ENCODE measurements at places on chromosomes 11 and 22.

DNA sequence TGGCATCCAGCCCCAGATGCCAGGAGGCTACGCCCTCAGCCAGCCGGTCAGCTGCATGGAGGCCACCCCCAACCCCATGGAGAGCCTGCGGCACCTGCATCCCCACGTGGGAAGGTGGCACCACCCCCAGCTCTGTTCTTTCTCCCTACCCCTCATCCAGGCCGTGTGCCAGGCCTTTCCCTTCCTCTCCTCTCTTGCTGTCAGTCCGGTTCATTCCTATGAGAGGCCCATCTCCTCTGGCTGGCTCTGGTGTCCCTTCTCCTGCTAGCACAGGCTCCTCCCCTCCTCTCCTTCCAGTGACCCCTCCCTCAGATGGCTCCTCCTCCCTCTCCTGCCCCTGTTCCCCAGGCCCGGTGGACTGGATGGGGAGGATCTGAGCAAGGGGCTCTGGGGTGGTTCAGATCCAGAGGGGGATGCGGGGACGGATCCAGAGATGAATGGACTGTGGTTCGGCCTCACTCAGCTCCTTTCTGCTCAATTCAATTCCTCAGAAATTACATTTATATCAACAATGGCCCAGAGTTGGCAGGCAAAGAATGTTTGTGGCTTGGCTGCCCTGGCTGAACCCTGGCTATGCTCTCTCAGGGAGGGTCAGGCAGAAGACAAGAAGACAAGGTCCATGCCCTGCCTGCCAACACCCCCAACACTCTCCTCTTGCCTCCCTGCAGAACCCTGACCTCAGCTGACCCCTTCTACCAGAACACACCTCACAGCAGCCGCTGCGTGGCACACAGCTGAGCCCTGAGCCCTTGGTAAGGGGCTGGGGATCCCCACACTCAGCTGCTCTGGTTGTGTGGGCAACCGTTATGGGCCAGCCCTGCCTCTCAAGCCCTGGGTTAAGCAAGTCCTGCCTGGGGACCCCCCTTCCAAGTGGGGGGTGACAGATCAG is 18.5 kb upstream of the LRRC10B start:
- DNase-seq, result peak; percentile 80

DNA sequence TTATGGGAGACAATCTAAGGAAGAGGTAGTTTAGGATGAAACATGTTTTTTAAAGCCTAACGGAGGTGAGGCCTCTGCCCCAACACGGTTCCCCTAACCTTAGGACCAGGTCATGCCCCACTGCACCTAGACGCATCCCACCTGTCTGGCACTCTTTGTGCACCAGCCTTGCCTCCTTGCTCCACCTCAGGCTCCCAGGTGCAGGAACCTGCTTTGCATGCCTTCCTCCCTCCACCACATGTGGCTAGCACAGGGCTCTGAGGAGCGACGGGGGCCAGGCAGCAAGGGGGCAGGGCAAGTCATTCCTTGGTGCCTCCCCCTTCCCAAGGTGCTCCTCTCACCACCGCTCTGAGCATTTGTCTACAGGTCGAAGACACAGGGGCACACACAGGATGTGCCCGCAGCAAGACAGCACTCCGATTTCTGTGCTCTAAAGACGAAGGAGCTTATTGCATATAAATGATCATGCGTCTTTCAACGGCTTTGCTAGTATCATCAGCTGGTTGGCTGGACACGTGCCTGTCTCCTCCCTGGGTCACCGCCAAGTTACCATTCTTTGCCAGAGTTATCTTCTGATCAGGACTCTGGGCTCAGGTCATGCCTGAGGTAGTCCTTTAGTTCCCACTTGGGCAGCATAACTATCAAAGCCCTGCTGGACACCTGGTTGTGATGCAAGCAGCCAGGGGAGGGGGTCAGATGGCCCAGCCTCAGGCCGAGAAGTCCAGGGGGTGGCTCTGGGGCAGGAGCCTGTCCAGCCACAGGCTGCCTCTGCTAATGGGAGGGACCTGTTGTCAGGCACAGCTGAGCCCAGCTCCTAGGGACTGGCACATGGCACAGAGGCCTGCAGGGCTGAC is 172.0 kb upstream of the NTM start:
- DNase-seq, result no peak

DNA sequence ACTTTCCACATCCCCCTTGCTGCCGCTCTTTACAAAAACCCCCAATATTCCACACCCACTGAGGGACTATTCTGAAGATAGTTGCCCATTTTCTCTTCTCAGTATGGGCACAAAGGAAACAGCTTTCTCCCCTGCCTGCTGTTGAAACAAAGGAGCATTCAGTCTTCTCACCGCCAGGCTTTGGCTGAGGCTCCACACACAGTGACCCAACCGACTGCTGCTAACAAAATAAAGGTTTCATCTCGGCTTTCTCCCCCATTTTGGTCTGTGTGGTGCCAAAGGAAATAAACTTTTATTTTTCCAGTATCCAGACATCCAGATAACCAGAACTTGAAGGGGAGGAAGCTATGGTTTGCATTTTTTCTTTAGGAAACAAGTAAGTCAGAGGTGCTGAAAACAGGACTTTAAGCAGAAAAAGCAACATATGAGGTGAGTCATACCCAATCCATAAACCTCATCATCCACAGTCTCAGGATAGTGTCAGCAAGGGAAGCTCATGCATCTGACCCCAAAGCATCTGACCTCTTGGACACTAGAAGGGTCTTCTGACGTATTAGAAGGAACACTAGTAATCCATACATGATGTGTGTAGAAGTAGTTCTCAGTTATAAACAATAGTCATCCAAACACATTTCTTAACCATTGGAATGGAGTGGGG is 6.4 kb downstream of the CLMP start:
- no peak for DNase-seq

DNA sequence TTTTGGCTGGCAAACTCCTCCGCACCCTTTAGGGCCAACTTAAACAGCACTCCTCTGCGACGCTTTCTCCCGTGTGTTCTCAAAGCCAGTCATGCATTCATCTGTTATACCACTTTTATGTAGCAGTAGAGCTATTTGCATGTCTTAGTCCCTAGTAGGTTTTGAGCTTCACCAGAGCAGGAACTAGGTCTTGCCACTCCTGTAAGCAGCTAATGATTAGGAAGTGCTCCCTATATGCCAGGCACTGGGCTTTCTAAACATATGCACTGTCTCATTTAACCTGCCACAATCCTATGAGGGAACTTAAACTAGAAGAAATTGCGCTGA is 180.8 kb downstream of the DBX1 start:
- no peak for DNase-seq

DNA sequence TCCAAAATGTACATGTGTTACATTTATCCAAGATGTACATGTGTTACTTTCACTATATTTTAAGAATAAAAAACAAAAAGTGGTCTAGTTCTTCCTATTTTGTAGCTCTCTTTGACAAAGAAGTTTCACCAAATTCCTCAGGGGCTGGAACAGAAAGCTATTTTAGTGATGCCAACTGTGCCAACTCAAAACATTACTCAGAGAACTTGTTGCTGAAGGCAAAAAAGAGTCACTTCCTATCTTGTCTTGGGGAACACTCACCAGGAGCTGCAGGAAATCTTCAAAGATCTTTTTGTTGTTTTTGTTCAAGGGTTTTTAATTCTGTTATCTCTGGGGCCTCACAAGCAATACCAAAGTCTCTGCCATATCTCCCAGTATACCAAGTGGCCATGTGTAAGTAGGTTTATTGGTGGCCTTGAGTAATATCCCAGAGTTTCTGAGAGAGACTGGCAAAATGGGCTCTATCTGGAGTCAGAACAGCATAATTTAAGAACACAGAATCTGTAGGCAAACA is 13.6 kb upstream of the EED start:
- no peak for DNase-seq

GRCh38 chr11:86156397-86156955 is 87.6 kb upstream of the PICALM start:
- DNase-seq, result no peak

Data from endodermal cell (in vitro differentiated cells).